ENCODE measurements at places on chromosomes 6 and 20.

GRCh38 chr20:25038591-25039015 lies 19.3 kb downstream of the ACSS1 start:
- H3K27ac ChIP-seq: no peak overlapping the region
- no peak overlapping the region for H3K4me3 ChIP-seq
- no peak for DNase-seq
- no peaks in the 10 kb centered on the region for H3K36me3 ChIP-seq
- H3K27me3 ChIP-seq: no peaks in the 10 kb centered on the region
- H3K4me1 ChIP-seq: no peaks in the 10 kb centered on the region

DNA sequence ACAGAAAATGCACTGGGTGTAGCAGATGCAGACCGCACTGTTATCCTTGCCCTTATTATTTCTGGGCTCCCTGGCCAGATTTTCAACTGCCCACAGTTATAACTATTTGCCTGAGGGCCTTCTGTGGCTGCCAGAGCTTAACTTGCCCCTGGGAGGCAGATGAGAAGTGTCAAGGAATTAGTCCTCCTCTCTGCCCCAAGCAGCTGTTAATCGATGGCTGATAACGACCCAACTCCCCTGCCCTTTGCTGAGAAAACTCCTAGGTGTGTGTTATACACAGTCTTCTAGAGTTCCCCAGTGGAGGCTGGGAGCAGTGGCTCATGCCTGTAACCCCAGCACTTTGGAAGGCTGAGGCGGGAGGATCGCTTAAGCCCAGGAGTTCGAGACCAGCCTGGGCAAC lies 44.4 kb upstream of the SHLD1 start:
- H3K4me3 ChIP-seq: no peak overlapping the region
- no peaks in the 10 kb centered on the region for H3K4me1 ChIP-seq
- H3K27me3 ChIP-seq: no peaks in the 10 kb centered on the region
- no peaks in the 10 kb centered on the region for H3K36me3 ChIP-seq
- DNase-seq: no peak
- H3K27ac ChIP-seq: no peak overlapping the region

DNA sequence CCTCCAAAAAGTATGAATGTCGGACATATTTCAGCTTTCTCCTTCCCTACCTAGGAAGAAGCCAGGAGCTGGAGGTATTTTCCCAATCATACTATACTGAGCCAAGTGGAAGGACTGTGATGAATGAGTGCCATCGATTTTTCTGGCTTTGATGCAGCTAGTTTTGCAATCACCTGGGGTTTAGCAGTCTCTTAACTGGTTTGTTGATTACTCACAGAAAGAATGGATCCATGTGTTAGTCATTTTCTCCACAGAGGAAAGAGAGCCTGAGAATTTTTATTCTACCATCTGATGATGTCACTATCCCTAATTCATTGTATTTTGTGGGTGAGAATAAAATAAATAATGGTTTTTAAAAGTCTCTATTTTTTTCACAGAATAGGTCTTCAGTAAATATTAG lies 282.9 kb upstream of the RNF217 start:
- H3K4me1 ChIP-seq: peaks cover 9% of the 10 kb centered on the region
- DNase-seq: no peak
- no peak overlapping the region for H3K4me3 ChIP-seq
- H3K36me3 ChIP-seq: no peaks in the 10 kb centered on the region
- no peak overlapping the region for H3K27ac ChIP-seq
- no peaks in the 10 kb centered on the region for H3K27me3 ChIP-seq

DNA sequence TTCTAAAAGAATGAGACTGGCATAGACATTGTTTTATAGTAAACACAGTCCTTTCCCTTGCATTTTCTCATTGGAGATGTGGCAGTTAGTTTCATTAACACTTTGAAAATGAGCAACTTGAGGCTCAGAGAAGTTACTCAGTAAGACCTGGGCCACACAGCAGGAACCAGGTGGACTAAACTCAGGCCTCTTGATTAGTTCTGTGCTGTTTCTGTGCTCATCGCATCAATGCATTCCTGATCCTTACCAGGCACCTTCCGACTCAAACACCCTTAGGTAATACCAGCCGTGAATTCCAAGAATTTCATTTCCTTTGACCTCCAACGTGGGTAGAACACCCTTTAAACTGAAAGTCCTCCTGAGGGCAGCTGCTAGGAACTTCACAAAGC lies 362.8 kb downstream of the ESR1 start:
- DNase-seq: peak; percentile 40
- no peaks in the 10 kb centered on the region for H3K36me3 ChIP-seq
- H3K27ac ChIP-seq: no peak overlapping the region
- no peak overlapping the region for H3K4me3 ChIP-seq

- H3K27me3 ChIP-seq: peaks cover 15% of the 10 kb centered on the region
- H3K36me3 ChIP-seq: no peaks in the 10 kb centered on the region
- H3K4me1 ChIP-seq: peaks cover 37% of the 10 kb centered on the region
- no peak overlapping the region for H3K4me3 ChIP-seq
- DNase-seq: no peak
Measured at GRCh38 chr6:157984686-157985225, 3.1 kb downstream of the SYNJ2 start.

DNA sequence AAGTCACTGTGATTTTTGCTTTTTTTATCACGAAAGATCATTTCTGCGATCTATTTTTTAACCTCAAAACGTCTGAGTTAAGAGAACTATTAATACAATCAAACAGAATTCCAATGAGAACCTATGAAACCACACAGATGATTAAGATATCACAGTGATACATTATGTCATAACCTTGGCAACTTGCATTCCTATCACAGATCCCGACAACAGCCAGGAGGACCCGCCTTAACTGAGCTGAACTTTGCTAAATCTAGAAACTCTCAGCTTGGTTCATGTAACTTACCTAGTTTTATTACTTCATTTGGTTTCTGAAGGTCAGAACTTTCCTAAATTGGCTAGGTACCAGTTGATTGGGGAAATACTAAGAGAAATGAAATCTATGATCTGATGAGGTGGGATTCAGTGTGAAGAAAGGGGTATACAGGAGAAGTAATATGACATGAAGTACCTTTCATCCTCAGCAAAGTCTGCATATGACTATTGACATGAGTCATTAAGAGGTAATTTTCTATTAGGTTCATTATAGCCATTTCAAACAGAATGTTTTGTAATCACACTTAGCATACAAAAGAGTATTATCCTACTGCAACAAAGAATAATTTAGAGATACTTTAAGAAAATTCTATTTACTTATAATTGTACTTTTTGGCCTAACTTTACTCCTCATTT lies 11.2 kb downstream of the LYRM4 start:
- no peak overlapping the region for H3K4me3 ChIP-seq
- no peaks in the 10 kb centered on the region for H3K36me3 ChIP-seq
- no peaks in the 10 kb centered on the region for H3K4me1 ChIP-seq

DNA sequence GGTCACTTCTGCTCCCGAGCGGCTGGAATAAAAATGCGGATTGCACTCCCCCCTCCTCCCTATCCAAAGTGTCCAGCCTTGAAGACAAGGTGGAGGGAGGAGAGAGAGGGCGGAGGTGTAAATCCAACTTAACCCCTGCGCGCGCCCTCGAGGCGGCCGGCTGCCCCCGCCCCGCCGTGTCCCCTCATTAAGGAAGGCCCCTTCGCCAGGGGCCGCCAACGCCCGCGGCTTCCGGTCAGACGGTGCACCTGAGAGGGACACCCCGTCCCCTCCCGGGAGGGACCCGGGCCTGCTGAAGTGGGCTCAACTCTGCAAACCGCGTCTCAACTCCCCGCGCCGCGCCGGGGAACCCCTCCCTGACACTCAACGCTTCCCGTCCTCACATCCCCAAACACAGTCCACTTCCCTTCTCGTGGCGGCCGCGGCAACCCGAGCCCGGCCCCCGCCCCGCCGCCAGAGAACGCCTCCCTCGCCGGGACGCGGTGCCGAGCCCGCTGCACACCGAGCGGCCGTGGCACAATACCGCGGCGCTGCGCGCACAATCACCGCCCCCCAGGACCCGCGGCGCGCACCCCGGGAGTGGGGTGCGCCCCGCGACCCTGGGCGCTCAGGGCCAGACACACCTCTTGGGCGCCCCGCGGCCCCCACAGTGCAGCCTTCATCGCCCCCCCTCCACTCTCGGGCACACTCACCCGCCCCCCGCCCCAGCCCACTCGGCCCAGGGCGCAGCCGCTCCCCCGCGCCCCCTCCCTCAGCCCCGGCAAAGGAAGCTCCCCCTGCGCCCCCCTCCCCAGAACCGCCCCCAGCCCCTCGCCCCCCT lies 102.5 kb downstream of the NOL4L start:
- H3K27ac ChIP-seq: peak overlapping the region; percentile 89
- no peaks in the 10 kb centered on the region for H3K36me3 ChIP-seq
- H3K4me3 ChIP-seq: peak overlapping the region; percentile 97
- no peaks in the 10 kb centered on the region for H3K27me3 ChIP-seq
- H3K4me1 ChIP-seq: peaks cover 40% of the 10 kb centered on the region
- DNase-seq: peak; percentile 86

GRCh38 chr6:151109361-151109760 lies 130.4 kb upstream of the AKAP12 start:
- no peak for DNase-seq
- no peak overlapping the region for H3K27ac ChIP-seq
- no peaks in the 10 kb centered on the region for H3K27me3 ChIP-seq

DNA sequence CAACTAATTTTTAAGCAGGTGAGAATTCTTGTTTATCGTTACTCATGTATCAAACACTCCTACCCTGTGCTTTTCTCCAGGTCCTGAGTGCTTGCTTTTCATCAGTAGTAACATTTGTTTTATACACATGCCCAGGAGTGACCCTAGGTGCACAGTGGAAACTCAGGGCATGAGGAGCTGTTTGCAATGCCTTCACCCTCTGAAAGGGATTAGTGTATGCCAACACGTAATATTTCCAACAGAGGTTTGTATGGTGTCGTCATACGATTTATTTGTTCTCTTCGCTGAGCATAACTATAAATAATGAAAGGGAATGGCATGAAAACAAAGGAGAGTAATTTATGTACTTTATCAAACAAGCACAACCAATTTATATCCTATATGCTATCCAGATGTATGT lies 537.4 kb upstream of the MMS22L start:
- H3K4me3 ChIP-seq: no peak overlapping the region
- DNase-seq: no peak
- no peaks in the 10 kb centered on the region for H3K27me3 ChIP-seq
- peaks cover 49% of the 10 kb centered on the region for H3K4me1 ChIP-seq

DNA sequence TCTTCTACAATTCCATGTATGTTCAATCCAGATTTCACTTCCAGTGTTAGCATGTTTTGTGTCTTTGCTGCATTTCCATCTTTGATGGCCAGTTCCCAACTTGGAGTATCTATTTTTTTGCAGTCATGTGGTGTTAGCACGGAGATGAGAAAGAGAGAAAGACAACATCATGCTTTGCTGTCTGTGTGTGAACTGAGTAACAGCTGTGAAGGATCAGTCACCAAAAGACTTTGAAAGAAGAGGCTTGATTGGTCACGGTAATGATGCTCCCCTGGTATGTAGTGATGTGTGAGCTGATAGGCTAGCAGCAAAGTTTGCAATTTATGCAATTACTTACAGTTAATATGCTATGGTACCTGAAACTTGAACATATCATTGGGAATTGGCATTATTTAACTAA lies 731.3 kb upstream of the NRSN1 start:
- DNase-seq: no peak
- H3K36me3 ChIP-seq: no peaks in the 10 kb centered on the region

GRCh38 chr6:110590821-110591351 lies 114.5 kb upstream of the SLC22A16 start:
- no peak for DNase-seq
- H3K27me3 ChIP-seq: no peaks in the 10 kb centered on the region
- no peak overlapping the region for H3K27ac ChIP-seq
- no peaks in the 10 kb centered on the region for H3K36me3 ChIP-seq
- H3K4me3 ChIP-seq: no peak overlapping the region

GRCh38 chr20:51500311-51500710 lies 42.2 kb downstream of the NFATC2 start:
- H3K27me3 ChIP-seq: no peaks in the 10 kb centered on the region
- peaks cover 8% of the 10 kb centered on the region for H3K4me1 ChIP-seq
- H3K4me3 ChIP-seq: no peak overlapping the region
- no peaks in the 10 kb centered on the region for H3K36me3 ChIP-seq
- no peak for DNase-seq

DNA sequence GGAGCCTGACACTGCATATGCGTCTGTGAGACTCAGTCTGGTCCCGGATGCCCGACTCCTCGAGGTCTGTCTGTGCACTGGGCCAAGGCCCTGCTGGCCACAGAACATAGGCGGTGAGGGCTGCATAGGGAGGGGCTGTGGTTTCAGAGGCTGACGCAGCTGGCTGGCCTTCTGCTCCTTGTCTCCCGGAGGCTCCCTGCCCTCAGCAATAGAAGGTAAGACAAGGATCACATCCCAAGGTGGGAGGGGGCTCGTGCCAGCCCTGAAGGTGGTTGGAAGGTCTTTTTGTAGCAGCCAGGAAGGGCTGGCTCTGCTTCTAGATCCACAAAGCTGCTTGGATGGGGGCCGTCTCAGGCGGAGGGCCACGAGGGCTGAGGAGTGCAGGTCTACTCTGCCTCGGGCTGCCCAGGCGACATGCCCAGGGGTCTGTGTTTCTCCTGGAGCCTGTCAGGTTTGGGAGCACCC lies 239.8 kb upstream of the SULF2 start:
- peak; percentile 21 for DNase-seq
- no peak overlapping the region for H3K27ac ChIP-seq
- no peaks in the 10 kb centered on the region for H3K27me3 ChIP-seq
- no peaks in the 10 kb centered on the region for H3K36me3 ChIP-seq

DNA sequence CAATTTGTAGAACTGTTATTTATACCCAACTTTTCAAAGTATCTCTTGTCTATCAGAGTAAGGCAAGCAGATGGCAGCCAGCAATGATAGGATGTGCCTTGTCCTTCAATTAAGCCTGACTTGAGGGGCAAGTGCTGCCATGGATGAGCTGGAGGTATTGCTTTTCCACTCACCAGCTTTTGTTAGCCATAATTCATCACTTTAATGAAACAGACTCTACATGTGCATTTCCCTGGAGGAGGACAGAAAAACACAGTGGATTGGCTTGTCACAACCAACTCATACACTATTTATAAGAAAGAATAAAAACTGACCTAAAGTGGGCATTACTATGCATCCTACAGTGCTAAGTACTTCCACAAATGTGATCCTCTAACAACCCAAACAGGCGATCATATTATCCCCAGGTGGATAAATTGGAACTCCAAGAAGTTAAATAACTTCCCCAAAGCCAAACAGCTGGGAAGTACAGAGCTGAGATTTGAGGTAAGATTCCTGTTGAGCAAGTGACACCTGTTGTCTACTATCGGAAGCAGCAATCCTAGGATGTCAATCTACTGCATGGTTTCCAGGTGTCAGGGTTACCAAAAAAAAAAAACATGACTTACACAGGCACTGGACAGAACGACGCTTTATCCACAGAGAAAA lies 73.9 kb upstream of the NRSN1 start:
- H3K27ac ChIP-seq: no peak overlapping the region
- no peaks in the 10 kb centered on the region for H3K4me1 ChIP-seq
- H3K36me3 ChIP-seq: no peaks in the 10 kb centered on the region
- H3K4me3 ChIP-seq: no peak overlapping the region

DNA sequence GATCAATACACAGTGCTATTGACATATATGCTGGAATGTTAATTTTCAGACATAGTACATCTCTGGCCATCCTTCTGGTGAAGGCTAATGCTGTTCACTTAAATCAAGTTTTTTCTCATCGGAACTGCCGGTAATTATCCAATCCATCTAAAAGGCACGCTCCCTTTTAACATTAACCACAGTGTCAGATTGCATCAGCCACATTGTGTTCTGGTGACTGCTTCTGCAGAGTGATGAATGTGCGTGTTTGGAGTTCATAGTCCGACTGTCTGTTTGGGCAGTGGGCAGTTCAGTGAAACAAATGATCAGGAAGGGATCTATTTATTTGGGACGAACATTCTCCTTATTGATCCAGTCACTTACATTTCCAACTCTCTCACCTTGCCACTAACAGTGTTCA lies 49.5 kb downstream of the SOBP start:
- no peak overlapping the region for H3K27ac ChIP-seq
- DNase-seq: no peak
- no peaks in the 10 kb centered on the region for H3K36me3 ChIP-seq
- H3K27me3 ChIP-seq: no peaks in the 10 kb centered on the region

All from GM23338 (cell line).